ENCODE measurements at places on chromosomes 11 and 22.

- DNase-seq, result no peak
These were observed 1.3 kb downstream of the FAM180B start for GRCh38 chr11:47587723-47588326.

GRCh38 chr22:33329398-33329797, 271.2 kb upstream of the SYN3 start:
- DNase-seq, result no peak

DNA sequence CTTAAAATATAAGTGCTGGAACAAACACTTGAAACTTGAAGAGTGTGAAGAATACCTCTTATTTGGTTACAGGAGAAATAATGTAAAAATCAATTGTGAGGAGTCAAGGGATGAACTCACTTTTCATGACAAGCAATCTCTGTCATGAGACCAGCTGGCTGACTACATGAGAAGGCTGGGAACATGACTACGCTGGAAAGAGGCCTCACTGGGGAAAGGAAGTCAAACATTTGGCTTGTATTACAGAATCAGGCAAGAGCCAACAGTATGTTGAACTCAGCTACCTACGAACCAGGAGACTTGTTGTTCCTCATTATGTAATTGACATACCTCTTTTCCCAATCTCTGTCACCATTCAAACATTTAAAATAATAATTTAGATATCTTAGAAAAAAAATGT, 14.4 kb downstream of the DCDC1 start:
- DNase-seq, result no peak

- no peak for DNase-seq
These were observed 371.5 kb downstream of the RAB38 start for GRCh38 chr11:87803748-87804147.

GRCh38 chr11:95378111-95378510, 147.1 kb upstream of the SESN3 start:
- DNase-seq, result no peak

Data from activated CD4-positive, alpha-beta T cell treated with anti-CD3 and anti-CD28 coated beads, Interleukin-2, amount 50 U/mL, for 1 hour (primary cell).